GM12865 (cell line): ENCODE measurements at places on chromosomes 16 and 17.

GRCh38 chr16:19687279-19687678 is 30.7 kb downstream of the KNOP1 start:
- DNase-seq, result no peak

- peak; percentile 9 for DNase-seq
Observed at GRCh38 chr16:83835586-83836566, 28.1 kb downstream of the HSBP1 start.

GRCh38 chr17:65389949-65390348 is 171.5 kb downstream of the AXIN2 start:
- DNase-seq, result no peak

- peak; percentile 21 for DNase-seq
Observed at GRCh38 chr17:43713494-43714162, 45.0 kb downstream of the SOST start.

- DNase-seq, result no peak
Observed at GRCh38 chr17:14672830-14673229, 371.9 kb downstream of the HS3ST3B1 start.

- DNase-seq, result no peak
Observed at GRCh38 chr17:69961501-69962145, 113.4 kb upstream of the KCNJ16 start.

GRCh38 chr16:27452569-27453493 is 50.9 kb downstream of the IL21R start:
- peak; percentile 49 for DNase-seq

DNA sequence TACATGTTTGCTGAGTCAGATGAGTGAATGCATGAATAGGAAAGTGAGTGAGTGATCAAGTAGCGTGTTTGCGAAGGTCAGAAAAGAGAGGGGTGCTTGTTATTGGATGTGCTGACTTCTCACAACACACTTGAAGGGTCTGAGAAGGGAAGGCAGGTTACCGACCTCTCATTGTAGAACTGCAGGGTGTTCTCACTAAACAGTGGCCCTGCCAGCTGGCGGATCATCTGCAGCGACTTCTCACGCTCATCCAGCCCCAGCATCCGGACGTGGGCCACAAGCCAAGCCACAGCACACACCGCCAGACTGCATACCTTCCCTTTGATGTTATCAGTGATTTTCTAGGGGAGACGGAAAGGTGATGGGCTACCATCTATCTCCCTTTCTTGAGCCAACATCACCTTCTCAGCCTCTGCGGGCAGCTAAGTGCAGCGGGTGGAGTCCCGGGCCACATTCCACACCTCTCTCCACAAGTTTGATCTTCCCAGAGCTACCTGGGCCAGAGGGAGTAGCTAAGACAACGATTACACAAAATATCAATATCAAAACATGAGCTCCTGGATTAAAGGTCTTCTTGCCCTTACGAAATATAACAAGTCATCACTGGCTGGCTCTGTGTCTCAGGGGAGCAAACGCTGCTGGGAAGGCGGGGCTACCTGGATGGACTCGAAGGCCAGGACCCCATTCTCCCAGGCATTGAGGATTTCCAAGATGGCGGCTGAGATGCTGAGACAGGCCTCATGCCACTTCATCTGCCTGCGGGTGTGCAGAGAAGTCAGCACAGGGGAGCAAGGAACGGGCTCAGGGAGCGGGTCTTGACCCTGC is 11.0 kb downstream of the CSF3 start:
- no peak for DNase-seq

- peak; percentile 56 for DNase-seq
Observed at GRCh38 chr17:78715000-78715771, 66.9 kb downstream of the CYTH1 start.

DNA sequence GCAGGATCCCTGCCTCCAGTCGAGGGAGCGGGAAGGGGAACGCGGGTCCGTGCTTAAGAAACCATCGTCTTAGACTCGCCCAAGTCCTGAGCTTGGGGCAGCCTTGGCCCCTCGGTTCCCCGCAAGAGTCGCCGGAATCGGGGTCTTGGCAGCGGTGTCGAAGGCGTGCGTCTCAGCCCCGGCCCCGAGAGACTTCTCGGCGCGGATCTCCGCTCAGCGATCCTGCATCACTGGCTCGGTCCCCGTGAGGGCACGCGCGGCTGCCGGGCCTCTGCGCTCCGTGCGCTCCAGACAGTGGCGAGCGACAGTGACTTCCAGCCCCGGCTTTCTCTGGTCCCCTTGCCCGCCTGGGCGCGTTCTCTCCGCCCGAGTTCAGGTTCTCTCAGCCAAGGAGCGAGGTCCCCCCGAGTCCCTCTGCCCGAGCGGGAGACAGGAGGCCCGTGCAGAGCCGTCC is 380 bp downstream of the HS3ST3A1 start:
- DNase-seq, result no peak

- peak; percentile 66 for DNase-seq
Observed at GRCh38 chr17:33523577-33523981, 230.5 kb upstream of the ASIC2 start.

DNA sequence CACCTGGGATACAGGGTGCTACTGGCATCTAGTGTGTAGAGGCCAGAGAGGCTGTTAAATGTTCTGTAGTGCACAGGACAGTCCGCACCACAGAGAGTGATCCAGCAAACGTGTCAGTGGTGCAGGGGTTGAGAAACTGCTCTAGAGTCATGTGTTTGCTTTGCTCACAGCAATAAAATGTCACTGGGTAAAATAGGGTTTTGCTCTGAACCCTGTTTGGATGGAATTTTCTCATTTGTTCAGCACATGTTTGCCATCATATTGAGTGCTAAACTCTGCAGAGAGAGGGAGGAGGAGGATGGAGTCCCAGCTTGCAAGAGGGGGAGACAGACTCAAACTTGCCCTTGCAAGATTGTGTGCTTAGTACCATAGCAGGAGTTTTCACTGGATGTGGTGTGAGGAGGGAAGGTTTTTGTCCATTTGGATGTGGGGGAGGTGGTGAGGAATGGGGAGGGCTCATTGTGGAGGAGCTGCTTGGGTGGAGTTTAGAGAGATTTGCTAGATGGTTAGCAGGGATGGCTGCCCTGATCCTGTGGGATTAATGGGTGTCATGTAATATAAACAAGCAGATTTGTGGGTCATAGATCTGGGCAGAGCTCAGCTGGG is 11.8 kb downstream of the PLCG2 start:
- DNase-seq, result no peak

- DNase-seq, result no peak
Observed at GRCh38 chr16:54939510-54940278, 9.0 kb downstream of the IRX5 start.

- DNase-seq, result no peak
Observed at GRCh38 chr17:28384281-28385036, 13.0 kb downstream of the SARM1 start.

- no peak for DNase-seq
Observed at GRCh38 chr16:85129876-85130704, 17.8 kb upstream of the CIBAR2 start.

- DNase-seq, result no peak
Observed at GRCh38 chr16:87919681-87919994, 16.7 kb downstream of the CA5A start.

DNA sequence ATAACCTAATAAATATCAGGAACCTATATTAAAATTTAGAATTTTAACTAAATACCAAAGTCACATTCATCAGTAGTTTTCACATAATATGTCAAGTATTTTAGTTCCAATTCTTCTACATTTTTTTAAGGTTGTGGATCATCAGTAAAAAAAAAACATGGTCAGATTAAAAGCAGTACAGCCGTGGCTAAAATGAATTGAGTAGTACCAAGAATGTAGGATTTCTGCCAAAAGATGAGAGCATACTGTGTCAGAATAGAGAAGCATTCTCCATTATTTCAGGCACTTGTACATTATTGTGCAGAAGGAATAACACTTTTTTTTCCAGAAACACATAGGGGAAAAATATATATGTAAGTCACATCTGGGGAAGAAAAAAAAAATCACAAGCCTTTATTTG is 1176.1 kb downstream of the CDH11 start:
- DNase-seq, result no peak

GRCh38 chr17:50430821-50431618 is 5.0 kb downstream of the ACSF2 start:
- DNase-seq, result no peak
